Chondrocyte (in vitro differentiated cells): ENCODE measurements at places on chromosomes 5 and 9. TPM values are rescaled to one million over a fixed set of nuclear protein-coding genes. Genes with fewer than 3 reads are reported as not detected.

DDX4 gene
- total RNA-seq: not detected in 3 replicates

SCGB3A2 gene
- total RNA-seq: not detected in 3 replicates

GABRA1 gene
- not detected in 3 replicates for total RNA-seq

FBP2 gene
- not detected in 3 replicates for total RNA-seq

PSD2 gene
- 0.47 to 1.5 TPM (median 0.82 TPM) in 3 replicates for total RNA-seq

NDOR1 gene
- 10.8 to 17.7 TPM (median 13.2 TPM) in 3 replicates for total RNA-seq

ANKRD18A gene
- 0.29 to 5.2 TPM (median 4.5 TPM) in 3 replicates for total RNA-seq

ANKRD55 gene
- not detected in 3 replicates for total RNA-seq

SOHLH1 gene
- not detected in 3 replicates for total RNA-seq

PALM2AKAP2 gene
- total RNA-seq: 43.7 to 52.7 TPM (median 46.3 TPM) in 3 replicates

SARDH gene
- 0.74 to 1.2 TPM in 2 of 3 replicates, not detected in the other for total RNA-seq

POLK gene
- 26.5 to 35.5 TPM (median 26.5 TPM) in 3 replicates for total RNA-seq

- no peaks in the 10 kb centered on the region for H3K36me3 ChIP-seq
- DNase-seq: no peak
- H3K27ac ChIP-seq: peak overlapping the region; percentile 92
Observed at GRCh38 chr5:173923218-173924095, 35.3 kb downstream of the CPEB4 start.

DNA sequence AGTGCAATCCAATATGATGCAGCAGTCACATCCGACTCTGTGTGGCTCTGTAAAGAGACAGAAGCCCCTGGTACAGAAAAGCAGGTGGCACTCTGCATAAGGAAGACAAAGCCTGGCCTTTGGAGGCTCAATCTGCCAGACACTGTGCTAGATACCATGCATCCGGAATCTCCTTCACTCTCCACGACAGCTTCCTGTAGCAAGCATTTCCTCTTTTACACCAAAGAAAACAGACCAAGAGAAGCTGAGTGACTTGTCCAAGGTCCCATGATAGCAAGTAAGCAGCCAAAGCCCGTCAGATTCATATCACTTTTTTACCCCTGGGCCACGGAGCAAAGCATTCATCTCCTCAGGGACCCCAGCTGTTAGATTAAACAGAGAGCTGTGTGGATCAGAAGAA, 64.2 kb upstream of the SMIM23 start:
- peaks cover under 1% of the 10 kb centered on the region for H3K36me3 ChIP-seq
- peaks cover 9% of the 10 kb centered on the region for H3K27me3 ChIP-seq
- H3K4me3 ChIP-seq: no peak overlapping the region
- no peak overlapping the region for H3K27ac ChIP-seq
- peaks cover 4% of the 10 kb centered on the region for H3K4me1 ChIP-seq

DNA sequence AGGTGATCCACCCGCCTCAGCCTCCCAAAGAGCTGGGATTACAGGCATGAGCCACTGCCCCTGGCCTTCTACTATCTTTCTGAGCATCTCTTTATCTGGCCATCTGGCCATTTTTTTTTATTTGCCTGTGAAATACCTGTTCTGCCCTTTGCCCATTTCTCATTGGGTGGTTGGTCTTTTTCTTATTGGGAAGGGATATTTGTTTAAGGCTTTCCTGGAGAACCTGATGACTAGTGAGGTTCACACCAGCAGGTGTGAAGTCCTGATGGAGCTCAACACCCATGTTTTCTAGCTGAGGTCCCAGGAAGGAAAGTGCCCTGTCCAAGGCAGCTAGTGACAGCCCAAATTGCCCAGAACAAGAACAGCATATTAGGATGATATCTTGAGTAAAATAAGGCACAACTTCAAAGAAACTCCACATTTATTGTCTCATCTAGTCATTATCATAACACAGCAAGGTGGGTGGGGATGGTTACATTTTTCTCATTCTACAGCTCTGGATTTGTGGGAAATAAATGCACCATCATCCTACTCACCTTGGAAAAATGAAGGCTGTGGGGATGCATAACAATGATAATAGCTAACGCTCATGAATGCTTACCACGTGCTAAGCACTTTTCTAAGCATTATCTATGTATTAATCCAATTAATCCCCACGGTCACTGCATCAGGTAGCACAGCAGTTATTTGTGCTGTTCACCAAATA, 20.3 kb downstream of the SLC36A3 start:
- no peaks in the 10 kb centered on the region for H3K36me3 ChIP-seq
- H3K4me3 ChIP-seq: no peak overlapping the region
- DNase-seq: no peak
- no peaks in the 10 kb centered on the region for H3K4me1 ChIP-seq
- H3K27ac ChIP-seq: no peak overlapping the region
- H3K27me3 ChIP-seq: peaks cover 27% of the 10 kb centered on the region

- no peak overlapping the region for H3K27ac ChIP-seq
- no peak overlapping the region for H3K4me3 ChIP-seq
- no peak for DNase-seq
Observed at GRCh38 chr9:130989391-130989790, 19.6 kb upstream of the LAMC3 start.

GRCh38 chr9:1083325-1083913, 33.3 kb downstream of the DMRT2 start:
- H3K27me3 ChIP-seq: peaks cover 3% of the 10 kb centered on the region
- no peak for DNase-seq
- H3K27ac ChIP-seq: no peak overlapping the region
- no peaks in the 10 kb centered on the region for H3K4me1 ChIP-seq
- H3K4me3 ChIP-seq: peak overlapping the region; percentile 47

DNA sequence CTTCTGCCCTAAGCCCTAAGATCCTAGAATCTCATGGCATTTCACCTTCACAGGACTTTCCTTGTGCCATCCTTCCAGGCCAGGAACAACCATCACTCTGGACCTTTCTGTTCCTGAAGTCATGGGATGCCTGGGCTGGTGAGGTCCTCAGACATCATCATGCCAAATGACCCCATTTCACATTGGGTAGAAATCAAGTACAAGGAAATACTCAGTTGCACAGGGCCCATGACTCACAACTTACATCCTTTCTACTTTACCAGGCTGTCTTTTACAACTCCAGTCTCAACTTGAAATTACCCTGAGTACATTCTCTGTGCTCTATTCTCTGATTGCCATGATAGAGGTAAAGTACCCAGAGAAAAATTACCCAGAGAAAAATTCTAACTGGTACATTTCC, 167.1 kb downstream of the PIK3R1 start:
- no peaks in the 10 kb centered on the region for H3K36me3 ChIP-seq
- H3K27ac ChIP-seq: no peak overlapping the region
- no peak for DNase-seq
- no peaks in the 10 kb centered on the region for H3K27me3 ChIP-seq

GRCh38 chr9:23774266-23774665, 51.8 kb downstream of the ELAVL2 start:
- no peak overlapping the region for H3K27ac ChIP-seq
- H3K27me3 ChIP-seq: no peaks in the 10 kb centered on the region
- DNase-seq: no peak
- H3K4me1 ChIP-seq: peaks cover 26% of the 10 kb centered on the region
- H3K36me3 ChIP-seq: no peaks in the 10 kb centered on the region
